ENCODE measurements at places on chromosomes 11 and 22.

DNA sequence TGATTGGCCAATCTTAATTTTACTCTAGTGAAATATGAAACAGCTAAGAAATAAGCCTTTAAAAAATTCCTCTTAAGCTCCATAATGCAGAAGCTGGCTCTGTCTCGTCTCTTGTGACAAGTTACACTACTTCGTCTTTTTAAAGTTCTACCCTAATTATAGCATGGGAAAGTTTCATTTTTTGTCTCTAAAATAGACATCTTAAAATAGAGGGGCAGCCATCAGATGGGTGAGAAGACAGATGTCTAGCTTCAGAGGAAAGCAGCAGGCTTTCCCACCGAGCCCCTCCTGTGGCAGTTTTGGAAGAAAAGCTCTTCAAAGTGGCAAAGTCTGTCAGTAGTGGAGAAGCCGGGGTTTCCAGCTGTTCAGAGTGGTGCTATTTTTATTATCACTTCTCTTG lies 39.5 kb downstream of the XRRA1 start:
- DNase-seq: no peak

- DNase-seq: no peak
Observed at GRCh38 chr11:117189191-117189940, 9.8 kb upstream of the TAGLN start.

GRCh38 chr22:24413736-24414385 lies 13.5 kb upstream of the ADORA2A start:
- DNase-seq: no peak

DNA sequence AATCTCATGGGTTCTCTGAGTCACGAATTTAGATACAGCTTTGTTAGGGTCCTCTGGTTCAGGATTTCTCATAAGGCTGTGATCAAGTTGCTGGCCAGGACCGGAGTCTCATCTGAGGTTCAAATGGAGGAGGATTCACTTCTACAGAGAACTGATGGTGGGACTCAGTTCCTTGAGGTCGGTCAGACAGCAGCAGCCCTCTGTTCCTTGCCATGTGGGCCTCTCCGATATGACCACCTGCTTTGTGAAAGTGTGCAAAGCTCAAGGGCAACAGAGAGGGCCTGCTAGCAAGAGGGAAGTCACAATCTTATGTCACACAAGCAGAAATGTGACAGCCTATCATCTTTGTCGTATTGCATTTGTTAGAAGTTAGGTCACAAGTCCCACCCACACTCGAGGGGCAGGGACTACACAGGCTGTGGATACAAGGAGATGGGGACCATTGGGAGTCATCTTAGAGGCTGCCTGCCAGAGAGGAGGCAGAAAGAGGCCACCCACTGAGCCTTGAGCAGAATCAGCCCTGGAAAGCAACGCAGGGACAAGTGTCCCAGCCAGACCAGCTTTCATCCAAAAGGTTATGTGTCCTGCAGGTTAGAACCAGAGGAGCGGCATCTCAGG lies 34.5 kb downstream of the RPUSD4 start:
- no peak for DNase-seq

DNA sequence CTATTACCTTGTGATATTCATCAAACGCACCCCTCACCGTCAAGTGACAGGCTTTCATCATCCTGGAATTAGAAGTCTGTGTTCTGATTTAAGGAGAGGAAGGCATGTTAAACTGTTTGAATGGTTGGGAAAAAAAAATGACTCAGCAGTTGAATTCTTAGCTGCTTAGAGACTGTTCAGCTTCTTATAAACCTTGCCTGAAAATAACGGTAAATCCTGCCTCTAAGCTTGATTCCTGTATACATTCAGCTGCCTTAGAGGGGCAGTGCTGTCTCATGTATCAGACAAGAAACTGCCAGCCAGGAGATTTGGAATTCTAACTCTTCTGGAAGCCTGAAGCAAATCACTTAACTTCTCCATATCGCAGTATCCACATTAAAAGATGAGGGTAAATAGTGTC lies 437.4 kb downstream of the JRKL start:
- no peak for DNase-seq

GRCh38 chr22:45069925-45070324 lies 60.1 kb upstream of the PHF21B start:
- DNase-seq: no peak

DNA sequence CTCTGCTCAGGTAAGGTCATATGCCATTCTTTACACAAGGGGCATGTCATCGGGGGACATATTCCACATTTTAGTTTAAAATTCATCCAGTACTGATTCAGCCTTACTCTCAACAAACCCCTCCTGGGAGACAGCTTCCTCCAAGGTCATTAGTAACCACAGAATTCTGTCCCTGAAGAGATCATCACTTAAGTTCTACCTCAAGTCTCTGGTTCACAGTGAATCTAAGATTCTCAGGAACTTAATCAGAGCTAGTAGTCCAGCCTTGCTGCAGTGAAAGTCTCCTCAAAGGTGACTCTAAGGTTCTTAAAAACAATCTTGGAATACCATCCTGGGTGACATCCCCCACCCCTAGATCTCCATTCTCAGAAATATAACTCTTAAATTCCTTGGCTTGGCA lies 18.9 kb upstream of the GDPD4 start:
- no peak for DNase-seq

- DNase-seq: no peak
Observed at GRCh38 chr22:28925916-28926315, 42.5 kb downstream of the ZNRF3 start.

DNA sequence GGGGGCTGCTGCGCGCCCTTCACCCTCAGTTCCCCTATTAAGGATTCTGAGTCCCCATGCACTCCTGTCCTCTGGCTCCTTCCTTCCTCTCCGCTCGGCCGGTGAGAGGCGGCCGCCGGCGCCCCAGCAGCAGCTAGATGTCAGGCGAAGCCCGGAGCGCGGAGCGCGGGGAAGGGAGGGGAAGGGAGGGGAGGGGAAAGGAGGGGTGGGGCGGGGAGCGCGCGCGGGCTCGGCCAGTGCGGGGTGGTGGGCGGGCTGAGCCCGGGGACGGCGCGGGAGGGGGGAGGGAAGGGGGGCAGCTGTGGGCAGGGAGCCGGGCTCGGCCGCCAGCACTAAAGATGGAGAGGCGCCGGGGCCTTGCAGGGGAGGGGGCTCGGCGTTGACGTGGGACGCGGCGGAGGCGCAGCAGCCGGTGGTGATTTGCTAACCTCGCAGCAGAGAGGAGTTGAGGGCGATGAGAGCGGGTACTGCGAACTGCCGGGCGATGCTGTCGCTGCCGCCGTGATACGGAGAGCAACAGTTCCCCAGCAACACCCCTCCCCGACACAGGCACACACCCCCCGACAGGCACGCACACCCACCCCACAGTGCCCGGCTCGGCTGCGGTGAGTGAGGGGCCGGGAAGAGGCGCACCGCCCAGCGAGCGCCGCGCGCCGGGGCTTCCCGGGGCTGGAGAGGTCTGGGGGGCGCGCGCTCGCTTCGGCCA lies at the start of gene ZBTB16:
ZBTB16 (plus strand) TSS at position 434 of the 706 bp plus-strand sequence. CDS start 3,590 bp downstream, outside the sequence.
- DNase-seq: peak; percentile 65

- no peak for DNase-seq
Observed at GRCh38 chr11:94834911-94835593, 66.9 kb downstream of the AMOTL1 start.

DNA sequence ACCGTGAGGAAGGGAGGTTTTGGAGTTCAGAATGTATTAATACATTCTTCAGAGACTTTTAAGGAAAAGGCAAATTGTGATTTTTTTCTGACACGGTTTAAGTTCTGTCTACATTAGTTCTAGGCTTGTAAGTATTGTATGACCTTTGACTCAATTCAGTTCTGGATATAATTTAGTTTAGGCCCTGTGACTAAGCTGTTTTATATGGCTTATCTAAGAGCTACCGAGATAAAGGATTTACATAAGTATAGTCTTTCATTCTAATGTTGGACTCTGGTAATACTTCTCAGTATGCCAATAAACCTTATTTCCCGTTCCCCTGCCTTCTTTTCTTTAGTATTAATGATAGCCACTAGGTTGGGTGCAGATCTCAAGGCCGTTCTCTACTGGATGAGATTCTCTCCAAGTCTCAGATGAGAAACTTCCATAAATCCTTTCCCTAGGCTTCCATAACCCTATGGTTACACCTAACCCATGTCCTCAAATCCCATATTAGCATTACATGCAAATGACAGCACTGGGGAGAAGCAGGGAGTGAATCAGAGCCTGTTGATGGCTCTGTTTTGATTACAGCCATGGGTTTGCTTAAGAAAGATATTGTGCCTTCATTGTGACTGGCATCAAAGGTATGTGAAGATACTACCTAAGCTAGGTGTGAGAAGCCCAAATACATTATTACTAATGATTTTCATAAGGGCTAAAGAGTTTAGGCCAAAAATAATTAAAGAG lies 38.7 kb downstream of the BARX2 start:
- no peak for DNase-seq

DNA sequence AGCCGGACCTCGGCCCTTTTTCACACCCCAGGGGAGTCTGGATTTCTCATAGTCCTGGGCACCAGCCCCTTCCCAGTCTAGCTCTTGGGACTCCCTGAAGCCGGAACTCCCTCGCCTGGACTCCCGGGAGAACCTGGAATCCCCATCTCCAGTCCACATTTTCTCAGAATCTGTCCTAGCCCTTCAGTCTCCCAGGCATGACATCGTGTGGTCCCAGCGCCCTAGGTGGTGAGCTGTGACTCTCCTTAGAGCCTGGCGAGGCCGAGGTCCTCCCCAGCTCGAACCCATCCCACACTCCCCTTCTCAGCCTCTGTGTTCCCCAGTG lies 673 bp upstream of the DUSP18 start:
- DNase-seq: no peak

GRCh38 chr22:23193882-23194281 lies 13.6 kb downstream of the BCR start:
- no peak for DNase-seq

DNA sequence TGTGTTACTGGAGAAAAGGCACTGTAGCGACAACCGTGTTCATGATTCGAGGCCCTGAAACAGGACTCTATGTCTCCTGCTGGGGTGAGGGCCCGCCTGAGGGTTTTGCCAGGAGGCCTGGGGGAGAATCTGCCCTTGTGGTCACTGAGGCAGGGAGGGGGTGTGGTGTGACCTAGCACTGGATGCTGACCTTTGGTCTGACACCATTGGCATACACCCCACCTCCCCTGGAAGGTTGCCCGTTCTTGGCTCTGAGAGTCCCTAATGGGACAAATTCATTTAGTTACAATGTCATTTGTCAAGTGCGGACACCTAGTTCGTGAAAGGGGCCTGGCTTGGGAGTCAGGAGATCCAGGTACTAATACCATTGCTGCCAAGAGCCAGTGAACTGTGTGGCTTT lies 29.0 kb downstream of the NECTIN1 start:
- no peak for DNase-seq

GRCh38 chr11:124930799-124931198 lies 5.0 kb downstream of the HEPACAM start:
- DNase-seq: no peak

GRCh38 chr11:67301313-67301921 lies 1.9 kb upstream of the SSH3 start:
- no peak for DNase-seq

DNA sequence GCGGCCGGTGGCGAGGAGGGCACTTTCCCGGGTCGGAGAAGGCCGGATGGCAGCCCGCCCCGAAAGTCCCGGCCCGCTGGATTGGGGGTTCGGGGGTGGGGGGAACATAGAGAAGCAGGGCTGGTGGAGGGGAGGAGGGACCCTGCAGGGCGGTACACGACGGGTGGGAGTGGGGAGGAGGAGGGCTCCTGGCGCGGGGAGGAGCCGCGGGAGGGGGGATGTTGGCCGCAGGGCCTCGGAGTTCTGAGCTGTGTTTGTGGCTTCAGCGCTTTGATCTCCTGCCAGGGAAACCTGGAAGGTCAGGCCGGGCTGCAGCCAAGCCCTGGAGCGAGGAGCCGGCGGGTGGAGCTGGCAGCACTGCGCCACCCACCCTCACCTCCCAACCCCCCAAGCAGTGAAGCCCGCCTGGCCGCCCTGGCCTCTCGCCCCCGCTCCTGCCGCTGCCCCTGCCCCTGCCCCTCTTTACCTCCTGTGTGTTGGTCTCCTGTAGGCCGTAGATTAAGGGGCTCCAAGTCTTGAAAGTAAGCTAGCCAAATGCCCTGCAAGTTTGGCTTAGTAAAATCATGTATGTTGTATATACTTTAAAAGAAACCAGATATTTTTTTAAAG lies 30.9 kb downstream of the C22orf31 start:
- DNase-seq: peak; percentile 74

DNA sequence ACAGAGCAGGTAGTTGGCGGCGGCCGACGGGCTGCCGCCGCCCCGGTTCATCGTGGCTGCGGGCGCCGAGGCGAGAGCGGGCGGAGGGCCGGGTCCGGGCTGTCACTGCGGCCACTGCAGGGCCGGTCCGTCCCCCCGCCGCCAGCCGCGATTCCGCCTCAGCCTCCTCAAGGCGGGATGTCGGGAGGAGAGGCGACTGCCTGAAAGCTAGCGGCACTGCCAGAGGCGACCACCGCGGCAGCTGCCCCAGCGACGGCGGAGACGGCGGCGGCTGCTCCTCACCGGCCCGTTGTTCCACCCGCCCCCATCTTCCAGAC lies 234 bp downstream of the SESN3 start:
- no peak for DNase-seq

DNA sequence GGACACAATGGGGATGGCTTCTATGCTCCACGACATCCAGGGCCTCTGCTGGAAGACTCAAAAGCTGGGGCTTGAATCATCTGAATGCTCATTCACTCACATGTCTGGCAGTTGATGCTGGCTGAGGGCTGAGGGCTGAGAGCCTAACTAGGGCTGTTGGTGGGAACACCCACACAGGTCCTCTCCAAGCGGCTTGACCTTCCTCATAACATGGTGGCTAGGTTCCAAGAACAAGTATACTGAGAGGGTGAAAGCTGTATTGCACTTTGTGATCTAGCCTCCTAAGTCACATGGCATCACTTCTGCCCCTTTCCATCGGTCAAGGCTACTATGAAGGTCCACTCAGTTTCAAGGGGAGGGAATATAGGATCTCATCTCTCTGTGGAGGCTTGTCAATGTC lies 7.5 kb downstream of the TMEM151A start:
- DNase-seq: no peak

DNA sequence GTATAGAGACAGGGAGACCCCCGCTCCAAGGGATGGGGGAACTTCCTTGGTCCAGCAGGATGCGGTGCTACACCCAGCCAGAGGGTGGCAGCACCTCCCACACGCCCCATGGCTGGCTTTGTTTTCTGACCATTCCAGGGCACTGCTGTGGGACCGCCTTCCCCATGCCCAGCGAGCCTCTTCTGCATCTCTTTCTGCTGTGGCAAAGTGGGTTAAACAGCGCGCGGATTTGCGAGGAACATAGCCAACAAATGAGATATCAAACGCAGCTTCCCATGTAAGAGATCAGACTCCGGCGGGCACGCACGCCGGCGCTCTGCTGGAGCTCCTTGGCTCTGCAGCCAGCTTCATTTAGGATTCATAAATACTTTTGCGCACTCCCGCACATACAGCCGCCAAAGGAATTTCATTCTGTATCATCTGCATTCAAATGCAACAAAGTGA lies 485.8 kb upstream of the CADM1 start:
- no peak for DNase-seq

All from hematopoietic multipotent progenitor cell treated with erythropoietin and hydrocortisone succinate and interleukin-3 and kit ligand, for 8 days (in vitro differentiated cells).